Glutamatergic neuron (in vitro differentiated cells): ENCODE measurements at places on chromosomes 11 and 22. TPM values are rescaled to one million over a fixed set of nuclear protein-coding genes. Genes with fewer than 3 reads are reported as not detected.

Gene NDUFA6
- total RNA-seq = 90.1 TPM

Gene OR52I1
- total RNA-seq = 0.27 TPM

Gene EFCAB6
- total RNA-seq = 0.96 TPM

Gene OR5B21
- not detected for total RNA-seq

Gene CNGA4
- not detected for total RNA-seq

Gene SEC14L6
- total RNA-seq = not detected

Gene MMP10
- not detected for total RNA-seq

Gene ZC3H12C
- 60.6 TPM for total RNA-seq

Gene LINC01488
- total RNA-seq = not detected

Gene LARGE1
- 81.2 TPM for total RNA-seq

Gene STK33
- 8.5 TPM for total RNA-seq

Gene GLYAT
- not detected for total RNA-seq

Gene SHISAL1
- 3.2 TPM for total RNA-seq

Gene TECTA
- 2.9 TPM for total RNA-seq

Gene DDI1
- not detected for total RNA-seq

Gene DDT
- total RNA-seq = 95.9 TPM

Gene TSSK2
- not detected for total RNA-seq

Gene C11orf21
- not detected for total RNA-seq

Gene ASCL2
- total RNA-seq = not detected
